ENCODE measurements at places on chromosomes 2 and 18.

DNA sequence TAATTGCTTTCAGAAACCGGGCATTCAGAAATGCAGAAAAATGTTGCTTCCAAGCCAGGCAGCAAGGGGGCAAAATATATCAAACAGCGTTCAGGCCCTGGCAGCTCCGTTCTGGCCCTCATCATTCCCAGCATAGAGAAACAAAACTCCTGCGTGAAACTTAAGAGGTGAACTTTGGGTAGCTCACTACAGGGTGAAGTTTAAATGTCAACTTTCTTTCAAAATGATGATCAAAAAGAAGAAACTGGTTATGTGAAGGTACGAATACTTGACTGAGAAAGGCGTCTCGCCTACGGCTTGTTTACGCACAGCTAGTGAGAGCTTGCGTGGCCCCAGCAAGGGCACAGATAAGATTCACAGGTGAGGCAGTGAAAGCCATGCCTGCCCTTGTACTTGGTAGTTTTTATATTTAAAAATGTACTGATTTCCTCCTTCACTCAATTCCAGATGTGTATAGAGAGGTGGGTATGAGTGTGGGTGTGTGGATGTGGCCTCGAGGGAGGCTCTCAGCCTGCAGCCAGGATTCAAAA is 127.5 kb downstream of the NFATC1 start:
- DNase-seq: no peak

DNA sequence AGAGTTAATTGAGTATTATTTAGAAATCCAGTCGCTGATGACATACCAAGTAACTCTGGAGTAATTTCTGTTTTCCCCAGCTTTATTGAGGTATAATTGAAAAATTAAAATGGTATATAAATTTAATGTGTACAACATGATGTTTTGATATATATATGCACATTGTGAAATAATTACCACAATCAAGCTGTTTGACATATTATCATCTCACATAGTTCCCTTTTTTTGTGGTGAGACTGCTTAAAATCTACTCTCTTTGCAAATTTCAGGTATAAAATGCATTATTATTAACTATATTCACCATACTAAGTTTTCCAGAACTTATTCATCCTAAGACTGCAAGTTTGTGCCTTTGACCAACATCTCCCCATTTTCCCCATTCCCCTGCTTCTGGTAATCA is 25.0 kb upstream of the SPAG16 start:
- DNase-seq: no peak

- DNase-seq: no peak
Observed at GRCh38 chr2:98579926-98580325, 28.4 kb downstream of the COA5 start.

DNA sequence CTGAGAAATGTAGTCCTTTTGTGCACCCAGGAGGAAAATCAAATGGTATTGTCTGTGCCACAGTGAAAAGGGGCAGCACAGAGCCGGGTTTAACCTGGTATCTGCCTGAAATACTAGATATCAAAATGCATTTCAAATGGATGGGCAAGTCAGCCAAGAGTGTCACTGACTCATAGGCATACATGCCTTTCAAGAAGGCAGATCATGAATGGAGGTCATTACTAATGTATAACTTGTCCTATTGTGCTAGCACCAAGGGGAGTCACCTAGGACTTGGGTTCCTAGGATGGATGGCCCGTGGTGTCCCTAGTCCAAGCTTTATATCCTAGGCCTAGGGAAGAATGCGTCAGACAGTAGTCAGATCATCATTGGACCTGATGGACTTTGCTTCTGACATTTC is 49.9 kb downstream of the TCF7L1 start:
- no peak for DNase-seq

DNA sequence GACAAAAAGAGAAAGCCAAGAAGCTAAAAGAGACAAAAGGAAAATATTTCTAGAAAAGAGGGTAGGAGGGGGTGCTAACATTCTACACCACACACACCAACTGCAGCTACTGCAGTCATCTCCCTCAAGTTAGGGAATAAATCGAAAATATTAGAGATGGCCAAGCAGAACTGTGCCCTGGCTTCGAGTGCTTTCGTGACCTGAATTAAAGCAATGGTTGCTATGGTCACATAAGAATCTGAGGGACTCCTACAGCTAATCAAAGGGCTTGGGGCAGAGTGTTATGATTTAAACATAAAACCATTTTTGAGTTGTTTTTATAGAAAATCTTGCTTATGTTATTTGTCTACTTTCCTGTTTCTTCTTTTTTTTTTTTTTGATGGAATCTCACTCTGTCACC is 159.6 kb upstream of the HNRNPA3 start:
- DNase-seq: peak; percentile 6

DNA sequence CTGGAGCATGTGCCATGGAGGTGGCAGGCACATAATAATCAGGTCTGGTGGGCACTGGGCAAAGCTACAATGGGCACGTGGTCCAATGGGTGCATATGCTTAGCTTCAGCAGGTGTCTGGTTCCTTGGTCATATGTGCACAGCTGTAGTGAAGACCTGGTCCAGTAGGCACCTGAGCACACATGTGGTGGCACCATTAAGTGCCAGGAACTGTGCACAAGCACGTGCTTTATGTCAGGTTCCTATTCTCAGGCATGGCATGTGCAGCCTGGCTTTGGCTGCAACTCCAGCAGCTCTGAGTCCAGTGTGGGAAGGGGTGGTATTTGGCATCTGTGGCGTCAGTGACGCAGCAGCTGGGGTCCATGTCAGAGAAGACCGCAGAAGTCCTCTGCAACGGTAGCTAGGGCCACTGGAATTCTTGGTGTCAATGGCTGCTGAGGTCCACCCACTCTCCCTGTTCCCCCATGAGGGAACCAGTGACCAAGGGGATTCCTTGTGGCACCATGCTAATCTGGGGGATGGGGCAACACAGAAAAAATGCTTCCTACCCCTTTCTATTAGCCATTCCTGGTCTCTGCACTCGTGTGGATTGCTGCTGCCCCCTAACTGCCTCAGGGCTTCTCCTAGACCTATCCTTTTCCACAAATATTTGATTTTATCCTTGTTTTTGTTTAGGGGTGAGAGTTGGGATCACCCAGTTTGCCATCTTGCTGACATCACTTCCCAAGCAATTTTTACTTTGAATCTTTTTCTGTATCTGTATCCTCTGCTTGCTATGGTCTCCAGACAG is 262.9 kb upstream of the MAP2 start:
- DNase-seq: no peak

DNA sequence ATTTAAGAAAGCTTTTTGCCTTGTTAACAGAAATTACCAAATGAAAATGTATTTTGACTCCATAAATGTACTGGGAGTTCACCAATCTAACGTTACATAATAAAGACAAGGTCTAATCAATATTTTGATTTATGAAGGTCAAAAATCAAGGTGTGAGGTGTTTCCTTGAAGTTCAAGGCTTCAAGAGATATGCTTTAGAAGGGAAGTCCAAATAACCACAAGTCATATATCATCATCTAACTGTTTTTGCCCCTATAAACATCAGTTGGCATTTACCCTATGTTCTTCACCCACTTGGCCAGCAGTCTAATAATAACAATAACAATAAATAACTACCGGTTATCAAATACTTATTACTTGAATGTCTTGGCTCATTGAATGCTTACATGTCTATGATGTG is 196.1 kb upstream of the ID2 start:
- DNase-seq: no peak

DNA sequence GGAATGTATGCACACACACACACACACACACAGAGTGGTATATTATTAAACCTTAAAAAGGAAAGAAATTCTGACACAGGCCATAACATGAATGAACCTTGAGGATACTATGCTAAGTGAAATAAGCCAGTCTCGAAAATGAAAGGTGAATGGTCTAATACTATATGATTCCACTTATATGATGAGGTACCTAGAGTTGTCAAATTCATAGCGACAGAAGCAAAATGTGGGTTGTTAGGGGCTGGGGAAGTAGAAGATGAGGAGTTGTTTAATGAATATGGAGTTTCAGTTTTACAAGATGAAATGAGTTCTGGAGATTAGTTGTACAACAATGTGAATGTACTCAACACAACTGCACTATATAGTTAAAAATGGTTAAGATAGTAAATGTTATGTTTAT is 118.1 kb downstream of the ABCA12 start:
- DNase-seq: no peak

- DNase-seq: no peak
Observed at GRCh38 chr2:42868096-42868495, 75.7 kb upstream of the HAAO start.

DNA sequence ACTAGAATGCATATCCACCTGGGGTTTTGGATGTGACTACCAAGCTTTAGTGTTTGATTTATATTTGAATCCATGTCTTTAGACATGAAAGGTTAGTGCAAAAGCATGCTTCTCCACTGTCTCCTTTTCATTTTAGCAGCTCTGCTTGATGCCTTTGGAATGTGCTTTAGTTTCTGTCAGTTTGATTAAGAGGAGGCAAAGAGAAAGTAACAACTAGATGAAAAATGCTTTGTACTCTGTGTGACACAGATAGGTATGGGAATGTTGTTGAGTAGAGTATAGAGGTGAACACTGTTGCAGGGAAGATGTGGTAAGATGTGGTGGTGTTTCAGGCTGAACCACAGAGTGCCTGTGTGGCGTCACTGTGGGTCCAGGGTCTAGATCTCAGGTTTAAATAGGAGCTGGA is 19.8 kb downstream of the PIK3C3 start:
- DNase-seq: no peak

DNA sequence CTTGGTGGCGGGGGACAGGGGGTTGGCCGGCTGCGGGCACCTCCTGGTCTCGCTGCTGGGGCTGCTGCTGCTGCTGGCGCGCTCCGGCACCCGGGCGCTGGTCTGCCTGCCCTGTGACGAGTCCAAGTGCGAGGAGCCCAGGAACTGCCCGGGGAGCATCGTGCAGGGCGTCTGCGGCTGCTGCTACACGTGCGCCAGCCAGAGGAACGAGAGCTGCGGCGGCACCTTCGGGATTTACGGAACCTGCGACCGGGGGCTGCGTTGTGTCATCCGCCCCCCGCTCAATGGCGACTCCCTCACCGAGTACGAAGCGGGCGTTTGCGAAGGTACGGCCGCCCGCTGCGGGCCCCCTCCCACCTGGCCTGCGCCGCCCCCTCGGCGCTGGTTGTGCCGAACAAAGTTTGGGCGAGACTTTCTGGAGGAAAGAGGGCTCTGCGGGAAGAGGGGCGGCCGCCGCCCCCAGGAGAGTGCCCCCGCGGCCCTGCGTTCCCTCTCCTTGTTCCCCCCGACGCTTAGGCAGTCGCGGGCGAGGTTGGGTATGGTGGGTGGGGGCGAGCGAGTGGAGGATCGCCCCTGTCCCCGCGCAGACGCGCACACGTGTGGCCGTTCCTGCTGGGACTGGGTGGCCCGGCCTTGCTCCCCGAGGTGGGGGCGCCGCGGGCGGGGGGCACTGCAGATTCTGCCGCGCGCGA is 866 bp downstream of the CRIM1 start:
- DNase-seq: peak; percentile 42

DNA sequence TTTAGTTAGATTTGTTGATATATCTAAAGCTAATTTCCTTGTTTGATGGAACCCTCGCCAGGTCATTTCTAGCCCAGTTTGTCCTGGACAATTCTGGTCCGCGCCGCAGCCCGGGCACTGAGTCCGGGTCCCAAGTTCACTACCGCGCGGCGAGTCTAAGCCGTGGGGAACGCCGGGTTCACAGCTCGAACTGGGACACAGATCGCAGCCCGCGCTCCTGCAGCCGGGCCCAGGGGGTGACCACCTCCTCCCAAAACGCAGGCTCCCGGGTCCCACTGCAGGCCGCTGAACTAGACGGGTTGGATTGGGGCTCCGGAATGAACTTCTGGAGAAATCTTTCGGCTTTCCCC is 681 bp downstream of the ACADL start:
- no peak for DNase-seq

GRCh38 chr18:10064267-10064666 is 150.5 kb downstream of the VAPA start:
- DNase-seq: no peak

GRCh38 chr2:64463781-64464180 is 9.8 kb downstream of the LGALSL start:
- DNase-seq: peak; percentile 60

- DNase-seq: no peak
Observed at GRCh38 chr18:74519320-74520095, 14.8 kb upstream of the CNDP1 start.

All from AG10803 (cell line).